ENCODE measurements at places on chromosomes 1 and 21.

- DNase-seq = no peak
Observed at GRCh38 chr1:158087320-158087927, 93.3 kb upstream of the CD1D start.

DNA sequence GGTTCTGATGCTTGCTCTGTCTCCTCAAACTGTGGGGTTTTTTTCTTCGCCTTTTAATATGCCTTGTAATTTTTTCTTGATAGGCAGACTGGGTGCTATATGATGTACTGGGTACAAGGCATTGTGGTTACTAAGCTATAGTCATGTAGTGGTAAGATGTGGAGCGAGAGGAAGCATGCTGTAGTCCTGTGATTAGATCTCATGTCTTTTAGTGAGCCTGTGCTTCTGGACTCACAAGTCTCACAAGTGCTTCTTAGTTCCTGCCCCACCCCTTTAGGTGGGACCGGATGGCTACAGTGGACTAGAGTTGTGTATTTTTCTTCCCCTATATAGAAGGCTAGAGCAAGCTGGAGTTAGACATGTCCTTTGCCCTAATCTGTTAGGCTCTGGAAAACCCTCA is 178.7 kb downstream of the DNM3 start:
- no peak for DNase-seq

DNA sequence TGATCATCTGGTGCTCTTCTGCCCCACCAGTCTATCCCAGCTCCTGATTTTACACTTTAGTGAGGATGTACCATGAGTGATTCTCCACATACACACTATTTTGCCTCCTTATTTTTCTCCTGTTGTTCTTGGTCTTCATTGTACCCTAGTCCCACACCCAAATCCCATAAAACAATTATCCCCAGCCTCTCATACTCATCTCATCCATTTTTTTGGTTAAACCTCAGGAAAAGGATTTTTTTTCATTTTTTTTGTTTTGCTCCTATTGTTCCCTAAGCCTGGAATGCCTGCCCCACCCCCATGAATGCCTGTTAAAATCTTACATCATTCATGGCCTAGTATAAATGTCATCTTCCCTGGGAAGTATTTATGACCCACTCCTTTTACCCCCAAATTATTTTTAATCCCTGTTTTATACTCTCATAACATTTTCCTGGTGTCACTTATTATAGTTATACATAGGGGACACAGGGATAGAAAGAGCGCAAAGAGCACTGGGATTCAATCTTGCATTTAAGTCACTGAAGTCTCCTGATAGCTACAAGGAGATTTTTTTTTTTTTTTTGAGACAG is 4.9 kb upstream of the LINGO4 start:
- no peak for DNase-seq

GRCh38 chr1:64129701-64130100 is 73.7 kb upstream of the UBE2U start:
- no peak for DNase-seq

- DNase-seq = no peak
Observed at GRCh38 chr1:14363036-14363590, 235.4 kb upstream of the KAZN start.

DNA sequence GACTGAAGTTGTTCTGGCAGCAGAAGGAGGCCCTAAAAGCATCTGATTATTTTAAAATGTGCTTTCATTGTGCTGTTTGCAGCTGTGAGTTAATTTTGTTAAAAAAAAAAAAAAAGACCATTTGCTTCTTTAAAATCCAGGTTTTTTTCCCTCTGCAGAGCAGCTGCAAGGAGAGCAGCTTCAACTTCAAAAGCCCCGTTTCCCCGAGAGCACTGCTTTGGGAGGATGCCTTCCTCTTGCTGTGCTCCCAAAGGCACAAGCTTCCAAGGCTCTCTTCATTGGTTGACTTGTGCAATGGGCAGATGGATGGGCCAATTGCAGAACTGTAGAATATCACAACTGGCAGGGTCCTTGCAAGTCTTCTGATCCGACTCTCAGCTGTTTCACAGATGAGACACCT is 459.2 kb upstream of the PKN2 start:
- no peak for DNase-seq

GRCh38 chr21:42209801-42210479 is 9.0 kb upstream of the ABCG1 start:
- DNase-seq = no peak

DNA sequence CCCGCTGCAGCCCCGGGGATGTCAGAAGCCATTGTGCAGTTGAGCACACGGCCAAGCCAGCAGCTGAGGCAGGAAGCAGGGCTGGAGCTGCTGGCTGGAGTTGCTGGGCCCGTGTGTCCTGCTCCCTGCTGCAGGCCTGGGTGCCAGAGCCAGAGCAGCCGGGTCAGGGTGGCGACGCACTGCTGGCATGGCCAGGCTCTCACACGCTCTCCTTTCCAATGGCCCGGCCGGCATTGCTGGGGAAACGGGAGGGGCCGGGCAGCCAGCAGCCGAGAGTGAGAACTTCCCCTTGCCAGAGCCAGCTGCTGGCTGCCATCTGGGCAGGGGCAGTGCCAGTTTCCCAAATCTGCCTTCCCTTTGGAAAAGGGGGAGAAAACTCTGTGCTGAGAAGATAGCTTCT is 82.4 kb upstream of the PROX1 start:
- DNase-seq = no peak

- no peak for DNase-seq
Observed at GRCh38 chr1:25034736-25035522, 104.9 kb upstream of the RUNX3 start.
